ENCODE measurements at places on chromosomes 5 and 9.

GRCh38 chr5:61496446-61496845, 164.4 kb downstream of the ZSWIM6 start:
- DNase-seq = no peak

DNA sequence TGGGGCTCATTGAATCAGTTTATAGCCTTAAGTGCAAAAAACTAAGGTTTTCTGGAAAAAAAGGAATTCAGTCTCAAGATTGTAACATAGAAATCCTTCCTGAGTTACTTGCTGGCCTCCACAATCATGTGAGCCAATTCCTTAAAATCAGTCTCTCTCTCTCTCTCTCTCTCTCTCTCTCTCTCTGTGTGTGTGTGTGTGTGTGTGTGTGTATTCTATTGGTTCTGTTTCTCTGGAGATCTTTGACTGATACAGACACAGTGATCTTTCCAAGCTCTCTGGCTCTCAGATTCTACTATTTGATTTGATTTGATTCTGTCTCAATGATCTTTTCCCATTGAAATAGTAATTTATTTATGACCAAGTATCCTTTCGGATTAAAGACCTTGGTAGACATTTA, 74.6 kb downstream of the CFAP95 start:
- DNase-seq = no peak

GRCh38 chr5:7391814-7392692, 3.9 kb upstream of the ADCY2 start:
- no peak for DNase-seq

DNA sequence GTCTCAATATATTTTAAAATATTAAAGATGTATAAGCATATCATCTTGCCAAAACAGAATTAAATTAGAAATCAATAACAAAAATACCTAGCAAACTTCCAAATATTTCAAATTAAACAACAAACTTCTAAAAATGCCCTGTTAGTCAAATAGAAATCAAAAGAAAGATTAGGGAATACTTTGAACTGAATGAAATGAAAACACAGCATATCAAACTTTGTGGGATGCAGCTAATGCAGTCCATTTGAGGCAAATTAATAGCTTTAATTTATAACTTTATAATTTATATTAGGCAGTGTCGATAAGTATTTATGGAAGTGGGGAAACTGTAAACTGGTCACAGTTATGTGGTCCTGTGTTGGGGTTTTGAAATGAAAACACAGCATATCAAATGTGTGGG, 17.1 kb downstream of the SLC6A3 start:
- DNase-seq = no peak

DNA sequence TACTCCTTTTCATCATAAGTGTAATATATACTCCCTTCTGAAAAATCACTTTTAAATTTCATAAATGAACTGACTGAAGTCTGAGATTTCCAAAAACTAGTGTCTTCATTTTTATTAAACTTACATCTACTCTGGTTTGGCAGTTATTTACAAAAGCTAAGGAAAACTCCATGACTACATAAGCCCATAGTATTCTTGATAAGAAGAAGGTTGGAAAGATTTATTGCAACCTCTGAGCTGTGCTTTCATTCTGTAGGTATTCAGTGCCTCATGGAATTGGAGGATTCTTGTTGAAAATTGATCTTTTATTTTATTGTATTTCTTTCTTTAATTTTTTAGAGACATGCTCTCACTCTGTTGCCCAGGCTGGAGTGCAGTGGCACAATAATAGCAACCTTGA, 41.7 kb downstream of the GNAQ start:
- DNase-seq = no peak

DNA sequence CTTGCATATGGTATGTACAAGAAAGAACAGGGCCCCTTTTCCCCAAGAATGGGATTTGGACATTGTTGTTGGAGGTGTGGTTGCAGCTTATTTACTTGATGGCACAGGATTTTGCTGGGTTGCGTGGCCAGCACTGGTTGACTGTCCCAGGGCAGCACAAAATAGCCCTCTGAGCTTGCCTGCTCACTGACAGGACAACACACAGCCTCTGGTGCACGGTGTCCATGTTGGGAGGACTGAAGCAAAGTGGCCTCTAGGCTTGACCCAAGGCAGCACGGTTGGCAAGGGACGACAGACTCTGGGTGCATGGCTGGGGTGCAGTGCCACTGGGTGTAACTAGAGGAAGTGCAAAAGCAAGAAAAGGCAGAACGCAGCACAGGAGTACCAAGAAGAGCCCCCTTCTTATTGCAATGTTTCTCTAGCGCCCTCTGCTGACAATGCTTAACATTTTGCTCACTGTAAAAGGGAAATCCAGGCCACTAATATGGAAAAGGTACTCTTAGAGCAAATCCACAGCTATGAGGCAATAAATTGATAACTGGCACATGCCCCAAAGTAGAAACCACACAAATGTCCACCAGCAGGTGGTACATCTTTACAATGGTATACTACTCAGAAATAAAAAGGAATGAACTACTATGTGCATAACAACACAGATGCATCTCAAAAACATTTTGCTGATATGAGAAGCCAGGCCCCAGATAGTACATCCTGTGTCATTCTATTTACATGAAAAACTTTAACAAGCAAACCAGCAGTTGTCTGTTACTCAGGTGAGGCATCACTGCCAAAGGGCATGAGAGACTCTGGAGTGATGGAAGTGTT, 47.4 kb upstream of the BARX1 start:
- DNase-seq = peak; percentile 7

GRCh38 chr9:78707080-78707479, 410.2 kb downstream of the PSAT1 start:
- DNase-seq = no peak

- DNase-seq = no peak
These were observed 745.3 kb upstream of the CHD1 start for GRCh38 chr5:99674101-99674500.

DNA sequence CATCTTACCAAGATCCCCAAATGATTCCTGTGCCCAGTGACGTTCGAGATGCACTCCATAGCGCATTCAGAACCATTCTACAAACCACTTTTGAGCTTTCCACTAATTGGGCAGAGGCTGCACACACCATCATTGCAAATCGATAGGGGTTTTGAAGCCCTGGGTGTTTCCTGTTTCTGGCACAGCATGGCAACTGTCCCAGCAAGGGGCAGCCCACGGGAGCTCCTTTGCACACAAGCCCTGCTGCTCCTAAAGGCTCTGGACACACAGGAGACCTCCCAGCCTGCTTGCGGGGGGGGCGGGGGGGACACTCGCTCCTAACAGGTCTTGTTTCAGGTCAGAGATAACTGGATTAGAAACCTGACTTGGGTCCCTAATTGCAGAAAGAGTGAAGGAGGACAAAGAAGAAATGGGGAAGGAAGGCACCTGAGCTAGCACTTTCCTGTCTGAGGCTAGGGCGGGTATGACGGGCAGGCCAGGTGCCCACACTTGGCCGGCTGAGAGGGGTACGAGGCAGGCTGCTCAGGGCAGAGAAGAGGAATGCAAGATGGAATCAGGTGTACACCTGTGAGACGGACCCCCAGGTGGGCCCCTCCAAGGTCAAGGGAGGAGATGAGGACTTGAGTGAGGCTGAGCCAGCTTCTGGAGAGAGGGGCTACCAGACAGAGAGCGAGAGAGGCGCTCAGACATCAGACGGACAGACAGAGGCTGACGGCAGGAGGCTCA, 820 bp downstream of the FBP1 start:
- DNase-seq = no peak

DNA sequence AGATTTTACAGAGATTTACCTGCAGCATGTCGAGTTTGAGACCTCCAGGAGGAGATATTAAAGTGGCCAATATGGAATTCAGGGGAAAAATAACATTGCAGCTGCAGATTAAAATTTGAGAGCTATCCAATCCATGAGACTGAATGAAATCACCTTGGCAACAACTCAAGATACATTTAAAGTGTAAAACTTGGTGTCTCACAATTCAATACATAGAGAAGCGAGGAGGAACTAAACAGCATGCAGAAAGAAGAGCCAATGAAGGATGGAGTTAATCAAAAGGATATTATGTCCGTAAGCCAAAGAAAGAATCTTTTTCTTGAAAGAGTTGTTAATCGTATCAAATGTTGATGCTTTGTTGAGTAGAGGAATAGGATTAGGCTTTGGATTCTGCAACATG, 455.1 kb downstream of the CDH18 start:
- no peak for DNase-seq

- DNase-seq = no peak
These were observed 45.8 kb downstream of the SRFBP1 start for GRCh38 chr5:122007546-122007945.

DNA sequence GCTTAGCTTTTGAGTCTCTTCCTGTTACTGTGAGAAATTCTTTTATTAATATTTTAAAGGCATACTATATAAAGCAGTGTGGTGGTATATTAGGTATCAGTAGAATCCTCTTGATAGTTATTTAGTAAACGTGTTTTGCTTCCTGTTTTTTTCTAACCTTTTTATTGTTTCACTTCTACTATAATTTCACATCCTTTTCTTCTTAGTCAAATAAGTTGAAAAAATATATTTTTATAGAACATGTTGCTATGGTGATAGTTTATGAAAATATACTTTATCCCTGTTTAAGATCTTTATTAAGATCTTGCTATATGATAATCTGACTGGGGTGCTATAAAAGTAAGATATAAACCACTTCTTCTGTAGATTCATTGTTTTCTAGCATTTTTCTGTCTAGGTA, 2.1 kb downstream of the POLK start:
- DNase-seq = no peak

- no peak for DNase-seq
These were observed 247.2 kb downstream of the DENND1A start for GRCh38 chr9:123682746-123683145.

DNA sequence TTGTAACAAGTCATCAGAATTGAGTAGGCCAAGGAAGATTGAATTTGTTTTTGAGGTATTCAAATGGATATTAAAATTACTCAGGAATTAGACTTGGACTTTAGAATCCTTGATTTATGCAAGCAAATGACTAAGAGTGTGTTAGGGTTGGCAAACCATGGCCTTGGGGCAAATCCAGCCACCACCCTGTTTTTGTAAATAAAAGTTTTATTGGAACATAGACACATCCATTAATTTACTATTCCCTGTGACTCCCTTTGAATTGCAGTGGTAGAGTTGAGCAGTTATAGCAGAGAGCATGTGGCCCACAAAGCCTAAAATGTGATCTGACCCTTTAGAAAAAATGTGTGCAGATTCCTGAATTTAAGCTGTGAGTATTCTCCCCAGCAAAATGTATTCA, 115.6 kb downstream of the WDR70 start:
- DNase-seq = no peak

DNA sequence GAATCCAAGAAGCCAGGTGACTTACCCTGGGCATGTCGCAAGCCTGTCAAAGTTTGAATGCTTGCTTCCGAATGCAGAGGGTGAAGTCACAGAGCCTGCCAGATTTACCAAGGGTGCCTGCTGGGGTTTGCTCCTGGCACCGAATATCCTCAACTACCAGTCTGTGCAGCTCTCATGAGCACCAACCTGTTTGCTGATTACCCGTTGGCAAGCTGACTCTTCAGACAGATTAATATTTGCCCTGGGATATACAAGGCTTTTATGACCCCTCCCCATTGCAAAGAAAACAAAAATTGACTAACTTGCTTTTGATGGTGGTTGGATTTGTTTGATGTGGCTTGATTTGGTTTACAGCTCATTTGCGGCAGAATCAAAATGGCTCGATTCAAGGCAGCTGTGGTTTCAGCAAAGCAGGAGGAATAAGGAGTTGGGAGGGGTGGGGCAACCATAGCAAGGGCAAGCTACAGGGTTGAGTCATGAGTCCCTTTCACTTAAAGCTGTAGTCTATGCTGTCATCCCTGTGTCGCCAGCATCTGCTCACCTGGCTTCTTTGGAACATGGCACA, 82.3 kb upstream of the AGXT2 start:
- DNase-seq = peak; percentile 30

- DNase-seq = no peak
These were observed 10.1 kb upstream of the FOXI1 start for GRCh38 chr5:170095646-170096045.

DNA sequence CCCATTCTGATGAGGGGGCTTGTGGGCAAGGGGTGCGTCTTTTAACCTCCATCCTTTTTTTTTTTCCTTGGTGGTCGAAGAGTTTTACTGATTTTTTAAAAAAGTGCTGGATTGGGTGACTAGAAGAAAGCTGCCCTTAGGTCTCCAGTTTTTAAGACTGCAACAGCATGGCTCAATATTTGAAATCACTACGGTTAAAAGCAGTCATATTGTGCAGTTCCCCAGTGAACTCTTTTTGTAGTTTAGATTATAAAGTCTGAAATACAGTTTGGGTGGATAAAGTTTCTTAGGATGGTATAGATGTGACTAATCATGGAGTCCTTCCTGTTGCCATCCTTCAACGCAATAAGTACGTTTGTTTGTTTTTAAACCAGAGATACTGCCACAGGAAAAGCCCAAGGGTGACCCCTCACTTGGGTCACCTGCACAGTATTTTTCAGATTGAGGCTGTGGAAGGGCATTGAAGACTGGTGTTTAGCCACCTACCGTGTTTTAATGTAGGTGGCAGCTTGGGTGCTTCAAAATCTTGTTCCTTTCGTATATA, 520 bp upstream of the DHFR start:
- DNase-seq = no peak

- no peak for DNase-seq
These were observed 132.0 kb downstream of the PIK3R1 start for GRCh38 chr5:68347536-68347935.

GRCh38 chr9:123435471-123435870, 79.5 kb downstream of the CRB2 start:
- no peak for DNase-seq

- DNase-seq = no peak
These were observed 41.7 kb downstream of the TMEM161B start for GRCh38 chr5:88226881-88227450.

GRCh38 chr5:89597878-89598277, 714.9 kb upstream of the MEF2C start:
- DNase-seq = no peak

DNA sequence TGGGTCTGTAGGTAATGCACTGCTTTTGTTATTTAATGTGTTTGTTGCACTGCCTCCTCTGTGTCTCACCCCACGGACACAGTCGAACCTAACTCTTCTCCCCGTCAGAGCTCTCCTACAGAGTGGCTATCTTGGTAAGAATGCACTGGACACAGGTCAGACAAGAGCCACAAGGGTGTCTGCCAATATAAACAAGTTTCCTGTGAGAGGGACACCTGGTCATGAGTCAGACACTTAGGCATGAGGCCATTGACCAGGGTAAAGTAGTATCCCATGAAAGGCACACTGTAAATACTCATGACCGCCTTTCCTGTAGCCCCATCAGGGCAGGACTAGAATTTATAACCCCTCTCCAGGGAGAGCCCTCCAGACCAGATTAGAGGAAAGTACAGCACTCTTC, 115.5 kb downstream of the SLC12A2 start:
- DNase-seq = no peak

DNA sequence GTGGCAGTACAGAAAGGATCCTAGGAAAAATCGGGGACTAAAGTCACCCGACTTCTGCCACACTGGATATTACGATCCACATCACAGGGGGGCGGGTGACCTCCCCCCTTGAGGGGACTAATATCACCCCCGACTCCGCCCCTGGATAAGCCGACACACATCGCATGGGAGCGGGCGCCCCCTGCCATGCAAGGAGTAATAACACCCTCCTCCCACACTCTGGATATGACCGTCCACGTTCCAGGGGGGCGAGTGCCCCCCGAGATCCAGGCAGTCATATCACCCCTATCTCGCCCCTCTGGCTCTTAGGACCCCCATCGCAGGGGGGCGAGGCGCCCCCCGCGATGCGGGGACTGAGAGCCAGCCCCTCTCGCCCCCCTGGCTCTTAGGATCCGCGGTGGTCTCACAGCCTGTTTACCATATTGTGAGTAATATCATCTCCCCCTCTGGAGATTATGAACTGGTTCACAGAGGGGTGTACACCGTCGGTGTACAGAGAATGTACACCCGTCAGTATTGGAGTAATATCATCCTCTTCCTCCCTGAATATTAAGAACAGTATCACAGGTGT, 423.0 kb downstream of the DIRAS2 start:
- DNase-seq = no peak

Measured in T-helper 17 cell (primary cell).